ENCODE measurements at places on chromosomes 2 and 18. TPM values are rescaled to one million over a fixed set of nuclear protein-coding genes. Genes with fewer than 3 reads are reported as not detected.

The TOGARAM2 gene
- total RNA-seq = 4.0 TPM

The SNORC gene
- 1.7 TPM for total RNA-seq

The PARD6G gene
- 0.40 TPM for total RNA-seq

The APCDD1 gene
- not detected for total RNA-seq

The RAX gene
- not detected for total RNA-seq

The SEPTIN10 gene
- total RNA-seq = 1.0 TPM

The CYP27C1 gene
- total RNA-seq = not detected

The UGT1A8 gene
- total RNA-seq = not detected

The SAG gene
- 0.10 TPM for total RNA-seq

The FSHR gene
- total RNA-seq = not detected

The COL4A4 gene
- 0.03 TPM for total RNA-seq

The CFAP221 gene
- not detected for total RNA-seq

Measured in activated naive CD4-positive, alpha-beta T cell treated with anti-CD3 and anti-CD28 coated beads, Interleukin-2, amount 10 ng/mL, durations not matched to agents 5 hours and 36 hours (primary cell).